NCI-H2081 (cell line): ENCODE measurements at places on chromosomes 1 and 21.
A peak's percentile ranks its signal among the peaks of the same experiment; 100 is the strongest.

GRCh38 chr1:47876587-47876963 lies 120.6 kb downstream of the TRABD2B start:
- DNase-seq: no peak

DNA sequence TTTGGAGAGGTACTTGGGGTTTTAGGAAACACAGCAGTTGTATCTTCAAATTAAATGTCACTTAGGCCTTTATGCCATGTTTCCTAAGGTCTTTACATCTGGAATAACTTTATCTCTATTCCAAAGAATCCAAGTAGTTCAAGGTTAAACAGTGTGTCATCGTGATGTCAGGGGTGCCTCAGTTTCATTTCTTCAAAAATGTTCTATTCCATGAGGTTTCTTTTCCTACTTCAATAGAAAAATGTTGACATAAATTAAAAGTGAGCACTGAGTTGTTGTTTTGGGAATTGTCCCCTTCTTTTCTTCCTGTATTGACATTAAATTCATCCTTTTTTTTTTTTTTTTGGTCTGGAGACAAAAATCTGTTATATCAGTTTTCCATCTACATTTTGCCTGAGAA lies 160.6 kb upstream of the C21orf91 start:
- no peak for DNase-seq

GRCh38 chr1:230268371-230269170 lies 157.6 kb downstream of the PGBD5 start:
- peak; percentile 71 for DNase-seq

DNA sequence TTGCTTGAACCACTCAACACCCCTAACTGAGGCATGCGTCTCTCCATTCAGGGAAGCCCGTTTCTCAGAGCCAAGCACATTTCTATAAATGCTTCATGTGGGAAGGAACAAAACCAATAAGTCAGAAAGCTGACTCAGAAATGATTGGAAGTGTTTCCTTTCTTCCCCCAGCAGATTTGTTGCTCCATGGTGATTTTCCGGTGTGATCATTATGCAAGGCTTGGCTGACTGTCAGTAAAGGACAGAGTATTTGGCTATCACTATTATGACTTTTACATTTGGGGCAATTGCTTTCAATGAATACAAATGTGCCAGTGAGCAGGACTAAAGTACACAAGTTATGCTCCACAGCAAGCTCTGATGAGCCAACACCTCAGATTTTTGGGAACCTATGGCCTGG lies 53.3 kb upstream of the ZC3H11B start:
- DNase-seq: no peak

GRCh38 chr1:113924473-113924872 lies 4.7 kb upstream of the HIPK1 start:
- DNase-seq: no peak

- no peak for DNase-seq
These were observed 13.9 kb downstream of the S1PR1 start for GRCh38 chr1:101250656-101251272.

GRCh38 chr1:4010814-4011605 lies 110.9 kb upstream of the C1orf174 start:
- no peak for DNase-seq

- DNase-seq: no peak
These were observed 128.0 kb downstream of the OMA1 start for GRCh38 chr1:58418283-58419228.

GRCh38 chr1:168742386-168742785 lies 13.4 kb upstream of the DPT start:
- DNase-seq: no peak

GRCh38 chr1:40059338-40059959 lies 18.9 kb downstream of the CAP1 start:
- DNase-seq: no peak

GRCh38 chr1:197439708-197440280 lies 171.7 kb downstream of the CRB1 start:
- DNase-seq: no peak

- no peak for DNase-seq
These were observed 47.4 kb upstream of the ENAH start for GRCh38 chr1:225700164-225700821.

GRCh38 chr1:182622901-182623528 lies 18.8 kb upstream of the RGS16 start:
- no peak for DNase-seq

DNA sequence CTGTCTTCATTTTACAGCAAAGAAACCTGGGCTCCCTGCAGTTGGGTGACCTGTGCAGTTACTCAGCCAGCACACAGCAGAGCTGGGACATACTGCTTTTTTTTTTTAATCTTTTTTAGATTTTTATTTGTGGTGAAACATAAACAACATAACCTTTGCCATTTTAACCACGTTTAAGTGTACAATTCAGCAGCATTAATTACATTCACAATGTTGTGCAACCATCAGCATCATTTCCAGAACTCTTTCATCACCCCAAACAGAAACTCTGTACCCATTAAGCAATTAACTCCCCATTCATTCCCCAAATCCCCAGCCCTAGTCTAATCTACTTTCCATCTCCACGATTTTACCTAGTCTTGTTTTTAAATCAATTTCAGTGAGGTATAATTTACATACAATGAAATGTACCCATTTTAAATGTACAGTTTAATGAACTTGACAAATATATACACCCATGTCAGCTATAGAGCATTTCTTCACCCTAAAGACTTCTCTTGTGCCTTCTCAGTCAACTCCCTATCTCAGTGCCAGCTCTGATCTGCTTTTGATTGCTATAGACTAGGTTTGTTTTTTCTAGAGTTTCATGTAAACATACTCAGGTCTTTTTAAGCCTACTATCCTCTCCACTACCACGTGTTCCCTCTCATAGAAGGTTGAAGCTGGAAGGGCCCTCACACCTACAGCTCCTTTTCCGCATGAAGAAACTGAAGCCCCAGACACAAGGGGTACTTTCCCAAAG lies 37.8 kb upstream of the C8B start:
- no peak for DNase-seq

DNA sequence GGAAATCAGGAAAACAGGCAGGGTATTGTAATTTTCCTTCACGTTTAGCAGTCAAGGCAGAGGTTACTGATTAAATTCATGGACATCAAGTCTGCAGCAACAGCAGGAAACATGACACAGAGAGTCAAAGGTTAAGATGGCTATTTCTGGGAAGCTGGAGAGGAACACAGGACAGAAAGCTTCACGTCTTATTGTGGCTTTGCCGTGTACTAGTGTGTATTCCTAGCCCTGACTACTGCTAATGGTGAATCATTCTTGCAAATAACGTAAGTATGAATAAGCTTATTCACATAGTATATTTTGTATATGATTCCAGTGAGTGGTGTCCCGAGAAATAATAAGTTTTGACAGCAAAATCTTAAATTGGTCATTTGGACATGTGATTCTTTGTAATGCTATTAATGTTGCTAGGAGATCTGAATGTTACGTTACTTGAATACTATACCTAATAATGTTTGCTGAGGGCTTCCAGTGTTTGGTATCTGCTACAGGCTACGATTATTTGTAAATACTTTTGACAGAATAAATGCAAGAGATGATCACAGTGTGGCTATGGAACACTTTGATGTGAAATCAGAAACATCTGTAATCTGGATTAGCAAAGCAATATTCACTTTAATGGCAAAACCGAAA lies 77.4 kb downstream of the DISP1 start:
- DNase-seq: no peak

GRCh38 chr21:37986000-37986399 lies 69.7 kb upstream of the KCNJ6 start:
- DNase-seq: no peak

DNA sequence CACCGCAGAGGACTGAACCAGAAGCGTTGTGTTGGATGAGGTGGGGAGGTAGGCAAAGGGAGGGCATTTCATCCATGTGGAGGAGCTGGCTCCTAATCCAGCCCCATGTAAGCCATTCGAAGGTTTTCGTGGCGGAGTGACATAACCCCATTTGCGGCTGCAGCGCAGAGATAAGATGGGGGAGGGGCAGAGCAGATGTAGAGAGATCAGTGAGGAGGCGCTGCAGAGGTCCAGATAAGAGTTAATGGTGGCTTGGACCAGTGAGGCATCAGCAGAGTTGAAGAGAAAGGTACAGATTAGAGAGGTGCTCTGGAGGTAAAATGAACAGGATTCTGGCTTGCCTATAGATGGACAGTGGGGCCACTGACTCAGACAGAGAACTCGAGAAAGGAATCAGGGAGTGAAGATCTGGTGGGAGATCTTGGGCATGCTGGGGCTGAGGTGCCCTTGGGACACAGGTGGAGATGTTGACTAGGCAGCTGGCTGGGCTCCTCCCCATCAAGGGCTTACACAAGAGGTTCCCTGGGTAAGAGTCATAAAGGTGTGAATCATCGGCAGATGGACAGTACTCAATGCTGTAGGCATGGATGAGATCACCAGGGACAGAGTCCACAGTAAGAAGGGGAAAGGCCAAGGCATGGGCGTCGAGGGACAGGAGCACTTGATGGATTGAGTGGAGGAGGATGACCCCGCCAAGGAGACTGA lies 7.8 kb upstream of the PTPRF start:
- DNase-seq: no peak

GRCh38 chr1:245771511-245772281 lies 616.9 kb downstream of the KIF26B start:
- DNase-seq: no peak

- DNase-seq: no peak
These were observed 121.4 kb downstream of the PLXNA2 start for GRCh38 chr1:208122612-208123358.

DNA sequence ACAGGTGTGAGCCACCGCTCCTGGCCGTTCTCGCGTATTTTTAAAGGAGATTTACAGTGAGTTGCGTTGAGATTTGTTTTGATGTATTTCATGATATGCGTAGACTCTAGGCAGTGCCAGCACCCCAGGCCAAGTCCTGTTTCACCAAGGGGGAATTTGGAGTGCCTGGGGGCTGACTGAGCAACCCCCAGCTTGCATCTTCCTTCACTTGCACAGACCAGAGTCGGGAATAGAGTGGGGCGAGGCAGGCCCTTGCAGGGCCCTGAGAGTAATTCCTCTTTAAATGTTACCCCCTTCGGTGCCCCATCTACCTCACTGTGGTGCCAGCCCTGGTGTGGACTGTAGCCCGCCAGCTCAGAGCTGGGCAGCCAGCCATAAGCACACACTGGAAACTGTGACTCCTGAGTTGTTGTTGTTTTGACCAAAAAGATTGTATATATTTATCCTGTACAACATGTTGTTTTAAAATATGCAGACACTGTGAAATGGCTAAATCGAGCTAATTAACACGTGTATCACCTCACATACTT lies 269.5 kb downstream of the NPHP4 start:
- no peak for DNase-seq

GRCh38 chr1:11719313-11720032 lies 16.5 kb upstream of the AGTRAP start:
- DNase-seq: peak; percentile 62

GRCh38 chr1:63935143-63935542 lies 161.3 kb downstream of the ROR1 start:
- DNase-seq: no peak

DNA sequence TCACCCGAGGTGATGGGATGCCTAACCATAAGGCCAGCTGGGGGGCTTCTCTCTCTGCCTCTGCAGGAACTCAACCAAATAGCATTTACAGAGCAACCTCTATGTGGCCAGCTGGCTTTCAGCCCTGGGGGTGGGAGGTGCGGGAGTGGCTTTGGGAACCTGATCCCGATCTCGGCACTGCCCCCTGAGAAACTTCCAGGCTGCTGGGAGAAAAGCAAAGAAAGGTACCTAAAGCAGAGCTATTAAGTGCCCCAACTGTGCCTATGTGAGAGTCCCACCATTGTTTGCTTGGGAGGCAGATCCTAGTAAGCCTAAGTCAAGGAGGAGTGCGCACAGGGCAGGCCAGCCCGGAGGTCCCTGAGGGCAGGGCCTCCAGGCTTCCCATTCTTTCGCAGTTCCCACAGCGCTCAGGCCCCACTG lies 7.0 kb downstream of the KRTCAP2 start:
- DNase-seq: no peak

GRCh38 chr1:197180252-197180878 lies 33.9 kb upstream of the ASPM start:
- DNase-seq: peak; percentile 44

- DNase-seq: no peak
These were observed 52.2 kb downstream of the EPB41 start for GRCh38 chr1:28966617-28967016.

DNA sequence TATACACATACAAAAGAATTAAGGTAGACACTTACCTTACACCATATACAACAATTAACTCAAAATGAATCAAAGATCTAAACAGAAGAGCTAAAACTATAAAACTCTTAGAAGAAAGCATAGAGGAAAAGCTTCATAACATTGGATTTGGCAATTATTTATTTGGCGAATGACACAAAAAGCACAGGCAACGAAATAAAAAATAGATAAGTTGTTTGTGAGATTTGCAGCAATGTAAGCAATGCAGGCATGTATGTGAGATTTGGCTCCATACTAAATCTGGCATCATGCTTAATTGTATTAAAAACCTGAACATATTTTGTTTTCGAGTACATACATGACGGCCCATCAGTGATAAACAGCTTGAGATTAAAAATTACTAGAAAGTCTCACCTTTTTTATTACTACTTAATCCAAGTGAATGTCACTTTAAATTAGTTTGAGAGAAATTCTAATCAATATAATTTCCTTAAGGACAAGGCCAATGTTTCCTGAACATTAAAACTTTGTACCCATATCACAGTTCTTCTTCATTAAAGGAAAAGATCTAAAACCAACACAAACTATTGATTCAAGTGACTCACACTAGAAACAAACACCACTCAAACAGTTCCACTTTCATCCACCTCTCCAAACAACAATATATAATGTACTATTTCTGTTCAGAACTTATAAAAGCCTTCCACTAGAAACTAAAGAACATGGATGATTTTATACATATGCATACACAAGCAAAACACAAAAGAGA lies 23.1 kb upstream of the TMEM125 start:
- no peak for DNase-seq

DNA sequence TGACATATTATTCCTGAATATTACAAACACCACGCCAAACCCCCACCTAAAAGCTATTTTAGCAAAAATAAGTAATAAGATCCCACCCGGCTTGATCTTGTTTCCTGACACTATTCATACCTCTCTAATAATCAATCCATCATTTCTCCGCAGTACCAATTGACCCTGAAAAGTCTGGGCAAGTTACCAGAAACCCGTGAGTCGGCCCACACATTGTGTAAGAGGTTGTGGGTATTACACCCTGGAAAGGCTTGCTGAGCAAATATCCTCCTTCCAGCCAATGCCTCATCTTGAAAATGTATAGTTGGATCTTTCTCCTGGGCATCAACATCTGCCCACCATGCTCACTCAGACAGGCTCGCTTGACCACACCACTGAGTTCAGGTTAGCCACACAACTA lies 451.0 kb downstream of the TTLL7 start:
- DNase-seq: no peak

- no peak for DNase-seq
These were observed 185.0 kb downstream of the TGFBR3 start for GRCh38 chr1:91700771-91701471.

DNA sequence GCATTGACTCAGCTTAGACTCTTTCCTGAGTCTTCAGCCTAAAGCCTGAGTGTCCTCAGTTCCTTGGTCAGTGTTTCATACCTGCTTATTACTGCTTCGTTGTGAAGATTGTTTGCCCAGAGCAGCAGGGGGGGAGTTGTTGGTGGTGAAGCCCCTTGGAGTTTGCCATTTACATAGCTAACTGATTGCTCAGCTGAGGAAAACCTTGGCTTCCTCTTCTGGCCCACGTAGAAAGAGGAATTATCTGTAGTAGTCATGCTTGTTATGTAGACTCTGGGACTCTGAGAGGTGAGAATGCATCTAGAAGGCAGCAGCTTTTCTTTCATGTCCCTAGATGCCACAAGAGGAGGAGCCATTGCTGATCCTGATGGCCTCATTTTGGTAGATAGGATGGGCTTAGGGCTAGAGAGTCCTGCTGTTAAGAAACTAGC lies 125.9 kb downstream of the MAST2 start:
- DNase-seq: no peak
